ENCODE measurements at places on chromosomes 13 and 19.

- no peak for DNase-seq
Measured at GRCh38 chr19:45172611-45173208, 5.3 kb downstream of the TRAPPC6A start.

GRCh38 chr19:51333836-51334460 lies 8.0 kb downstream of the VSIG10L start:
- no peak for DNase-seq

DNA sequence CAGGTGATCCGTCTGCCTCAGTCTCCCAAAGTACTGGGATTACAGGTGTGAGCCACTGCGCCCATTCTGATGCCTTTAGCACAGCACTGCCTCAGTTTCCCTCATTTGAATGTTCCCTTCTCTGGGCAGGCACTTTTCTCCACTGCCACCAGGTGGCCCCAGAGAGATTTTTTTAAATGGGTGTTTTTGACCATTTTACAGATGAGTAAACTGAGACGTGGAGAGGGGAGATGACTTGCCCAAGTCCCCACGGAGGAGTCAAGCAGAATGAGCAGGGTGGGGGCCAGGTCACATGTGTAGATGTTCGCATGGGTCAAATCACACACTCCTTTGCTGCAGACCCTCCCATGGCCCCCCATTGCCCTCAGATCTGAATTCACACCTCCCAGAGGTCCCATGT lies 3.2 kb upstream of the PDE4C start:
- no peak for DNase-seq

DNA sequence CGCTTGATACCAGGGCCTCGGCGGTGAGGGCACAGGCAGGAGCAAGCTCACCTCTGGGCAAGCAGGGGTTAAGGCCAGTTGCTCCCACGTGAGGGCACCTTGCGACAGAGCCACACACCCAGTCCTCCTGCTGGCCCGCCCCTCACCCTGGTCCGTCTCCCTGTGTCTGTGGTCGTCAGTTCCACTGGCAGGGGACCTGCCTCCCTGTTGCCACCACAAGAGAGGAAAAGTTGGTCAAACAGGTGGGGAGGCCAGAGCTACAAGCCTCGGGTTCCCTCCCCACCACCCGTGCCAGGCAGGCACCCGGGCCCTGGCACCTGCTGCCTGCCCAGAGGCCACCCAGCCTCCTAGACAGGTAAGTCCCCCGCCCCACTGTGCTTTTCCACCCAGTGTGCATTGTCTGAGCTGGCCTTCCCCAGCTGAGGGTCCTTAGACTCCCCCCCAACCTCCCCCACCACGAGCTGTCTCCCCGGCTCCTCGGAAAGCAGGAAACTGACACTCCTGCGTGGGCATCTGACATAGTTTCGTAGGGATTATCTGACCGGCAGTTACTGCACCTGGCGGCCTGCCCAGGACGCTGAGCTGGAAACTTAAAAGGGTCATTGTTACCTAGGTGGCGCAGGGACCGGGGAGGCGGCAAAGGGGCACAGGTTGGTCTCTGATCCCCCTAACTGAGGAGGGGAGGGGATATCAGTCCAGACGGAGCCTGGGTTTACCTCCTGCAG lies at the start of gene TJP3:
TSS of gene TJP3 (plus strand) at position 178 of the 725 bp plus-strand sequence. CDS start 20,049 bp downstream, outside the sequence.
- no peak for DNase-seq

- no peak for DNase-seq
Measured at GRCh38 chr13:28434926-28435325, 60.0 kb downstream of the FLT1 start.
